ENCODE measurements at places on chromosomes 16 and 17.

DNA sequence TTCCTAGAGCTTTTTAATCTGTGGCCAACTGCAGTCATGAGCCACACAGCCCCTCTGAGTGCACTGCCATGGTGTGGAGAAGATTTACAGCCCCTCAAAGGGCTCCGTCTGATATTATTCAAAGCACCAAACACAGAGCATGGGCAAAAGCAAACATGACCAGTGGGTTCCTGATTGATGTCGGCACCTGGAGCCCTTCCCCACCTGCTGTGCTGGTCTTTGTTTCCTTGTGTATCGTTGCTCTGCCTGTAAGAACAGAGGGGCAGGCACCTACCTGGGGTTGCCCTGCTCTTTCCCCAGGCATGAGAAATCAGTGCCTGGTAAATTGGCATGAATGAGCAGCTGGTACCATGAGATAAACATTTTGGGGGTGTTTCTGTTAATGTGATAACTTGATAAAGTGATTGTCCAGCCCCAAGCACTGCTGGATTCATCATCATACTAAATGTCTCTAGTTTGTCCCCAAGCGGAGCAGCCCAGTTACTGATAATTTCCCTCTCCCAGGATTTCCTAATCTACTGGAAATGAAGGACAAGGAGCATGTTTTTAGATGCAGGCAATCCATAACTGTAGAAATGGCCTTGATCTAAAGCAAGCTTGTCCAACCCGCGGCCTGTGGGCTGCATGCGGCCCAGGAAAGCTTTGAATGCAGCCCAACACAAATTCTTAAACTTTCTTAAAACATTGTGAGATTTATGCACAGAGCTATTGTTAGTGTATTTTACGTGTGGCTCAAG is 5.0 kb upstream of the SPIRE2 start:
- no peak for DNase-seq

GRCh38 chr16:70656712-70657263 is 10.4 kb downstream of the IL34 start:
- no peak for DNase-seq

DNA sequence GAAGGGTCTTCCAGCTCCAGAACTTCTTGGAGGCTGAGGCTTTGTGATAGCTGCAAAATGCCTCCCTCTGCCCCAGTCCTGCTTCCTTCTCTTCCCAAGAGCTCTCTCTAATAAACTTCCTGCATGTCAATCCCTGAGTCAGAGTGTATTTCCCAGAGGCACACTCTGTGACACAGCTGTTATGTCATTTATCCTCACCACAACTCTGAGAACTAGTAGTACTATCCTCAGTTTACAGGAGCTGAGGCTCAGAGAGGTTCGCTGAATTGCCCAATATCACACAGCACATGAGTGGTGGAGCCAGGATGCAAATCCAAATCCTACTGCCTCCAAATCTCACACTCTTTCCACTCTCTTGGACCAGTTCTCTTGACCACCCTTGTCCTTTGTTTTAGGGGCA is 20.0 kb downstream of the UNC45B start:
- DNase-seq: no peak

- no peak for DNase-seq
These were observed 47.9 kb upstream of the ARL4D start for GRCh38 chr17:43350888-43351361.

DNA sequence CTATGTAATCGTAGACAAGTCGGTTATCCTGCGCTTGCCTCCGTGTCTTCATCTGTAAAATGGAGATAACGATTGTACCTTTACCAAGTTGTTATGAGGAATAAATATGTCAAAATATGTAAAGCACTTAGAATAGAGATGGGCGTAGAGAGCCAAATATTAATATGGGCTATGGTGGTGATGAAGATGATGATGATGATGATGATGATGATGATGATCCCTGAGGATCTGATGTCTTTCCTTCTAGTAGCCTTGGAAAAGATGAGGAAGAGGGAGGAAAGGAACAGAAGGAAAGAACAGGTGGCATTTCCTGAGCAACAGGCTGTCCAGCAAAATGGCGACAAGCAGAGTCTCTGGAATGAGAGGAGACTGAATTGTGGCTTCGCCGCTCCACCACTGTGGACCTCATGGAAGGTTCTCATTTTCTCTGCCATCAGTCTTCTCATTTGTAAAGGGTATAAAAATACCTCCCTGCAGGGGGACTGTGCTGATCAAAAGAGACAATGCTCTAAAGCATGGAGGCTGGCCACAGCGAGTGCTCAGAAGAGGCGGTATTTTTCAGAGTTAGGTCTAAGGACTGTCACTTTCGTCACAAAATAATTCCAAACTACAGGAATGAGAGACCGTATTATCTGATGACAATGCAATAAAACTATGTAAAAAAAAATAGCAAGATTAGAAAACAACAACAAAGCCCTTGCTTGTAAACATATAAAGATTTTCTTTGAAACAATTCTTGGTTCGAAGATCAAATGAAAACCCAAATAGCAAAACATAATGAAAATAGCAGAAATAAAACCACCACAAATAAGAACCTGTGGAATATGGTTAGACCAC is 17.2 kb upstream of the RCVRN start:
- no peak for DNase-seq

DNA sequence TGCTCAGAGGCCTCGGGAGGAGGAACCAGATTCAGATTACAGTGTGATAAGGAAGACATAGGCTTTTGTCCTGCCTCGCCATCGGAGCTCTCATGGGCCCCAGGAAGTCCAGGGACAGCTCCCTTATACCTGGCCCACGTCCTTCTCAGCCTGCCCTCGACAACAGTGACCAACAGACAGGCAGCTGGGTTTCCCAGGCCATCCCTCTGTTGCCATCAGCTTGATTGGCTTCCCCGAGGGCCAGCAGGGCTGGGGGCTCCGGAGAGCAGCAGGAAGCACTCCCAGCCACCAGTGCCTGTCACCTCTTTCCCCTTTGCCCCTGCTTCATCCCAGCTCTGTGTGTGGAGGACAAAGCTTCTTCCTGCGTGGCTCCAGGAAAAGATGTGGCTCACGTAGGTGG is 17.6 kb downstream of the CD300A start:
- no peak for DNase-seq

DNA sequence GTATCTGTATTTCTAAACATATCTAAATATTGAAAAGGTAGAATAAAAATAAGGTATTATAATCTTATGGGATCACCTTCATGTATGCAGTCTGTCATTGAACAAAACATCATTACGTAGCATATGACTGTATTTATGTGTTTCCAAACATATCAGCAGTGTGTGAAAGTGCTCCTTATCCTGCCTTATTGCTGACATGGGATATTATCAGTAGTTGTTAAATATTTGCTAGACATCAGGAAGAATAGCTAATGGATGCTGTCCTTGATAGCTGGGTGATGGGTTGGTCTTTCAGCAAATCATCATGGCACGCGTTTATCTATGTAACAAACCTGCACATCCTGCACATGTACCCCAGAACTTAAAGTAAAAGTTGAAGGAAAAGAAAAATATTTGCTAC is 59.1 kb upstream of the FAM20A start:
- DNase-seq: no peak

DNA sequence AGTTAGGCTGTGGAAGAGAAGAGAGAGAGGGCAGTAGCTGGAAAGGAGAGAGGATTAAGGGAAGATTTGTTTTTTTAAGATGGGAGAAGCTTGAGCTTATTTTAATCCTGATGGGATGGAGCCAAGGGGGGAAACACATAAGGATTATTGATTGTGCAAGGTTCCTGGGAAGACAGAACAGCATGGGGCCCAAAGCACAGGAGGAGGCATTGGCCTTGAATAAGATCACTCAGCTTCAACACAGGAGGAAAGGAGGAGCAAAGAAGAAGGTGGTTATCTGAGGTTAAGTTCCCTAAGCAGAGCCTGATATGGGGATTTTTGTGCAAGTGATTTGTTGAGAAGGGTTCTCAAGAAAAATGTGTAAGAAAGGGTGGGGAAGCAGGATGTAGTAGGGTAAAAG is 169.8 kb downstream of the ABCC12 start:
- no peak for DNase-seq

GRCh38 chr16:69283851-69284250 is 27.3 kb upstream of the VPS4A start:
- DNase-seq: no peak

- no peak for DNase-seq
These were observed 21.8 kb downstream of the ABCA5 start for GRCh38 chr17:69305177-69305576.

- DNase-seq: no peak
These were observed 119.7 kb downstream of the SNX29 start for GRCh38 chr16:12096157-12096777.

- no peak for DNase-seq
These were observed 12.6 kb downstream of the UBN1 start for GRCh38 chr16:4859900-4860255.

DNA sequence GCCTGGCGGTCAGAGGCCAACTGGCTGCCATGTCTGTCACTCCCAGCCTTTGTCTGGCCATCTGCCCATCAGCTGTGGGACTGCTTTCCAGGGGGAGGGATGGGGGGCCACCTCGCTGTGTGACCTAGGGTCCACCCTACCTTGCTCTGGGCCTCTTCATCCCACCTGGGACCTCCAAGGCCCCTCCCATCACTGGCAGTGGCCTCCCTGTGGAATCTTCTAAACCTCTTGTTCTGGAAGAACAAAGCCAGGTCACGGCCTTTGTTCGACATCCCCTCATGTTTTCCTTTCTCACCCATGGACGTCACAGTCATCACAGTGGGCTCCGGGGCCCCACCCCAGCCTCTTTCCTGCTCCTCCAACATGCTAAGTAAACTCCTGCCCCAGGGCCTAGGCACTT is 24.0 kb downstream of the SPNS2 start:
- no peak for DNase-seq

GRCh38 chr17:47732399-47733046 is 513 bp upstream of the TBX21 start:
- no peak for DNase-seq

- DNase-seq: no peak
These were observed 3.2 kb downstream of the RHBDL3 start for GRCh38 chr17:32268734-32269288.

GRCh38 chr16:70576431-70577255 is 53.0 kb downstream of the SF3B3 start:
- no peak for DNase-seq

GRCh38 chr17:17836818-17837379 is at the start of gene SREBF1:
SREBF1 (minus strand) TSS chr17:17836986; CDS start chr17:17836817, 169 bp downstream.
- DNase-seq: no peak

GRCh38 chr17:74807925-74808324 is 31.8 kb upstream of the NAT9 start:
- DNase-seq: no peak

GRCh38 chr17:17942846-17943245 is 29.4 kb downstream of the TOM1L2 start:
- no peak for DNase-seq

DNA sequence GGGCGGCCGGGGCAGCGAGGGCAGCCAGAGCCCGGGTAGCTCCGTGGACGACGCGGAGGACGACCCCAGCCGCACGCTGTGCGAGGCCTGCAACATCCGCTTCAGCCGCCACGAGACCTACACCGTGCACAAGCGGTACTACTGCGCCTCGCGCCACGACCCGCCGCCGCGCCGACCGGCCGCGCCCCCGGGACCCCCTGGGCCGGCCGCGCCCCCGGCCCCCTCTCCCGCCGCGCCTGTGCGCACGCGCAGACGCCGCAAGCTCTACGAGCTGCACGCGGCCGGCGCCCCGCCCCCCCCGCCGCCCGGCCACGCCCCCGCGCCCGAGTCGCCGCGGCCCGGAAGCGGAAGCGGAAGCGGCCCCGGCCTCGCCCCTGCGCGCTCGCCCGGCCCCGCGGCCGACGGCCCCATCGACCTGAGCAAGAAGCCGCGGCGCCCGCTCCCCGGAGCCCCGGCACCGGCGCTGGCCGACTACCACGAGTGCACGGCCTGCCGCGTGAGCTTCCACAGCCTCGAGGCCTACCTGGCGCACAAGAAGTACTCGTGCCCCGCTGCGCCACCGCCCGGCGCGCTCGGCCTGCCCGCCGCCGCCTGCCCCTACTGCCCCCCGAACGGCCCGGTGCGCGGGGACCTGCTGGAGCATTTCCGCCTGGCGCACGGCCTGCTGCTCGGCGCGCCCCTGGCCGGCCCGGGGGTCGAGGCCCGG is 36.1 kb upstream of the ZC3H18 start:
- DNase-seq: peak; percentile 51

DNA sequence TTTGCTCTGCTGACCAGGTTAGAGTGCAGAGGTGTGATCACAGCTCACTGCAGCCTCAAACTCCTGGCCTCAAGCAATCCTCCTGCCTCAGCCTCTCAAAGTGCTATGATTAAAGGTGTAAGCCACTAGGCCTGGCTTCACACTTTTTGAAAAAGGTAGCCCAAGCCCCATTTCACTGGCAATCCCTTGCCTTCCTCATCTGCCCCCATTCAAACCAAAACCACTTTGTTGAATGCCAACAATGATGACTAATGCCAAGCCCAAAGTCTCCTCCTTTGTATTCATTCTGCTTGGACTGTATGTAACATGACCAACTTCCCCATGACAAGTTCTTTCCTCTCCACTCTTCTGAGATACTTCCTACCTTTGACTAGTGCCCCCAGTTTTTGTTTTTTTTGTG is 33.1 kb downstream of the N4BP1 start:
- DNase-seq: no peak

GRCh38 chr17:57106107-57106835 is 21.2 kb downstream of the AKAP1 start:
- DNase-seq: no peak

DNA sequence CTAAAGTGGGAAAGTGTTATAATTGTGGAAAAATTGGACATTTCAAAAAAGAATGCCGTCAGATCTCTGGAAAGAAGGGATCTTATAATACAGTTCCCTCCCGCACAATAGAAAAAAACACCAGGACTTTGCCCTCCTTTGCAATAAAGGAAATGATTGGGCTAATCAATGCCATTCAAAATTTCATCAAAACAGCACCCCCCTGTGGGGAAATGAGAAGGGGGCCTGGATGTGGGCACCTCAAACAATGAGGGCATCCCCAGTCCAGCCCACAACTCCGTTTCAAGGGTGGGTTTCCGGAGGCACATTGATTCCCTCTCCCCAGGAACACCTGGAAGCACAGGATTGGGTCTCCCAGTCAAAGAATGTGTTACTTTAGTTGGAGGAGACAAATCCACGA is 26.1 kb downstream of the CD300LG start:
- DNase-seq: no peak

- DNase-seq: no peak
These were observed 39.8 kb downstream of the TNFRSF13B start for GRCh38 chr17:16932156-16932555.

- peak; percentile 28 for DNase-seq
These were observed 8.0 kb downstream of the FLYWCH1 start for GRCh38 chr16:2919511-2920255.

All from stimulated activated CD8-positive, alpha-beta memory T cell treated with anti-CD3 and anti-CD28 coated beads, Interleukin-4, amount 100 ng/mL, for 4 hours (primary cell).